ENCODE measurements at places on chromosomes 1 and 21.
A peak's percentile ranks its signal among the peaks of the same experiment; 100 is the strongest.

GRCh38 chr1:47930210-47930840, 66.9 kb downstream of the TRABD2B start:
- DNase-seq: no peak

GRCh38 chr1:32172621-32173245, 6.7 kb upstream of the TXLNA start:
- DNase-seq: peak; percentile 56

DNA sequence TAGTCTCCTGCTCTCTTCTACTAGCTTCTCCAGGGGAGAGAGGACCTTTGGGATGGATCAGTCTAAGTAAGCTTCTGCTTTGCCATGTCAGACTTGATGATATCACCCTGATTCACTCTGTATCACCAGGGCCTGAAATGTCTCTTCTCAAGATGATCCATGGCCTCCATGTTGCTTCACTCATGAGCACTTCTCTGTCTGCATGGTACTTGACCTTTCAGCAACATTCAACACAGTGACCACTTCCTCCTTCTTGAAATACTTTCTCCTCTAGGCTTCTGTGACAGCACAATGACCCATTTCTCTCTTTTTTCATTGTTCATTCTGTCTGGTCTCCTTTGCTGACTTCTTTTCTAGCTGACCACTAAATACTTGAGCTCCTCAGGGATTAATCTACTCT, 35.3 kb upstream of the NGF start:
- DNase-seq: no peak

DNA sequence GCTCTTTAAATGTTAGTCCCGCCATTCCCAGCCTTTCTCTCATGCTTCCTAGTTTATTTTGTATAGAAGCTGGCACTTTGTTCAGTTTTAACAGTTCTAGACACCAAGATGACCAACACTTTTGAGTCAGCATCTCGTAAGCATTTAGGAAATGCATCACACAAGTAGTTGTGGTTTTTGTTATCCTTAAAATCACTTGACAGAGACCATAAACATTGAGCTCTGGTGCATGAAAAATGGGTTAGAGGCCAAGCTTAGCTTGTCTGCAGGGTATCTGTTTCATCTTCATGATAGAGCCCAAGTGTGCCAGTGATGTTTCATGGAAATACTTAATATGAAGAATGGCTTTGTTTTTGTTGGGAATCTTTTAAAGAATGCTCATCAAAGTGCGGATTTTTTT, 159.7 kb downstream of the DISP1 start:
- peak; percentile 28 for DNase-seq

DNA sequence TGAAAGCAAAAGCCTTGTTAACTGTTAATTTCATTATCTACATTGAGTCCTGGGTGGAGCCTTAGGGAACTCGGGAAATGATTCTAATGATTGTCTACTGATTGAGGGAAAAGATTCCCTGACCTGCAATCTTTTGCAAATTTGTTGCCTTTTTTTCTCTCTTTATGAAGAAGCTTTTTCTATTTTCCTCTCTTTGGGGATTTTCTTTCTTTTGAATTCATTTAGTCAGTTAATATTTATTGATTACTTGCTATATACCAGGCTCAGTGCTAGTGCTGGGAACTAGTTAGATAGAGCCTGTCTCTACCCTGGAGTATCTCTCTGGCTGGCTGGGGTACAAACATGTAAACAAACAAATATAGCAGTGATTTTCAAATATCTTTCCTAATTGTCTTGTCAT, 71.2 kb upstream of the CACYBP start:
- DNase-seq: no peak

GRCh38 chr1:235213752-235214151, 52.7 kb upstream of the RBM34 start:
- no peak for DNase-seq

GRCh38 chr1:206068314-206068713, 15.3 kb downstream of the RHEX start:
- DNase-seq: no peak

DNA sequence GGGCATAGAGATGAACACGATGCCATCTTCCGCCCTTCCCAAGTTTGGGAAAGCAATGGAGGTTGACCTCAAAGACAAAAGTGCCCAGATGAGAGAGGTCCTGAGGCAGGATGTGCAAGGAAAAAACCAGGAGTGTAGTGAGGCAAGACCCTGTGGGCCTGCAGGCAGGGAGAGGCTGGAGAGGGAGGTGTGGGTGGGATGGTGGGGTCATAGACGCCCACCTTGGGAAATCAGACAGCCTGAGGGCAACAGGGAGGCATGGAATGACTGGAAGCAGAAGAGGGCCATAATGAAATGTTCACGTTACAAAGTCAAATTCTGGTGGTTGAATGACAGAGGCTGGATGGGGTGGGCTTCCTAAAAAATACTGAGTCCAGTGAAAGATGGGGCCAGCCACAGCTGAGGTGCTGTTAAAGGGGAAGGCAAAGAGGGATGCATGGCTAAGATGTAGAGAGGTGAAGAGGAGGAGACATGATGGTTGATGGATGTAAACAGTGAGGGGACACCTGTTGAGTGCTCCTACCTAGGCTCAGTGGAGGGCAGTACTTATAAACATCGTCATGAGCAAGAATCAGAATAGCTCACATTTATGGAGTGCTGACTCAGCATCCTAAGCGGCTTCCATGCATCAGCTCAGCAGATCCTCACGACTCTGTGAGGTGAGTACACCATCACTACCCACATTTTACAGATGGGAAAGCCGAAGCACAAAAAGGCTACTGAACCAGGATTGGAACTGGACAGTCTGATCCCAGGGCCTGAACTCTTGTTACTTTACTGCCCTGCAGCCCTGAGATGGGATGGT, 42.0 kb downstream of the GRIK3 start:
- DNase-seq: no peak

DNA sequence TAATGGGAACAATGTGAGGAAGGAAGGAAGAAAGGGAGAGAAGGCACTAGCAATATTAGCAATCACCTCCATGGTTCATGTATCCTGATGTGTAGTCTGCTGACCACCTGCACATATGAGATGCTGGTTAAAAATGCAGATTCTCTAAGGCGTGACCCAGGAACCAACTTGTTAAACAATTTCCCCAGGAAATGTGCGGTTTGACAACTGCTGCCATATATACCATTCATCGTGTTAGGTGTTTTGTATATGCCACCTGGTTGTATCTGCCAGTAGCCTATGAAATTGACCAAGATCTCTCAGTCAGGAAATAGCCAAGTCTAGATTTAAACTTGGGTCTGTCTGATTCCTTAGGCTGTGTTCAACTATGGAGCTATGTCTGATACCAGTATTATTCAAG, 4.1 kb downstream of the SEMA4A start:
- no peak for DNase-seq

GRCh38 chr1:64396817-64397216, 73.1 kb upstream of the CACHD1 start:
- DNase-seq: no peak

DNA sequence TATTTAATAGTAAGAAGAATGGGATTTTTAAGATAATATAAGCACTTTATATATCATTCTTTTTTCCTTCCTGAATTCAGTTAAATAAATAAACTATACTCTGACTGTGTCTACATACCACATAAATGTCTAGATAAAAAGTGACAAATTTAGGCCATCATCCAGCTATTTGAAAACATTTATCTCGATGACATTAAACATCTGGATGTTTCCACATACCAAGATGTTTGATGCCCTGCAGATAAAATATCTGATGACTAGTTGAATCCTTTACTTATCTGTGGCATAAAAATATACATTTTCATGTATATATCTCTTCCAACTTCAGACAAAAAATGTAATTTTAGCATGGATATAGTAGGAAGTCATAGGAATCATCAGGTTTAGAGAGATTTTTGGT, 348.3 kb downstream of the DPYD start:
- DNase-seq: no peak

DNA sequence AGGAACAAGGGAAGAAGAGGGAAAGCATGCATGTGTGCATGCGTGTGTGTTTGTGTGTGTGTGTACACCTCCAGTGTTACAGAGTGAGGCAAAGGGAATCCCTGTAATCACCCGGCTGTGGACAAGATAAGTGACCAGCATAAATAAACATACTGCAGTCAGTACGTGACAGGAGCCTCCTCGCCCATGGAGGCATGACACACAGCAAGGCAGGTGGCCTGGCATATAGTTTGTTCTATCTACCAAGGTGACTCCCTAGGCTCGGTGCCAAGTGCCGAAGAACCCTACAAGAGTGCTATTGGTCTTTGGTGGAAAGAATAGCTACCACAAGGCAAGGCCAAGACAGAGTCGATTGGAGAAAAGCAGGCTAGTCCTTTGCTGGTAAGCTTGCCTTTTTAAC, 31.7 kb upstream of the HEATR1 start:
- DNase-seq: no peak

GRCh38 chr1:69967245-69967766, 238.1 kb downstream of the LRRC40 start:
- DNase-seq: no peak

DNA sequence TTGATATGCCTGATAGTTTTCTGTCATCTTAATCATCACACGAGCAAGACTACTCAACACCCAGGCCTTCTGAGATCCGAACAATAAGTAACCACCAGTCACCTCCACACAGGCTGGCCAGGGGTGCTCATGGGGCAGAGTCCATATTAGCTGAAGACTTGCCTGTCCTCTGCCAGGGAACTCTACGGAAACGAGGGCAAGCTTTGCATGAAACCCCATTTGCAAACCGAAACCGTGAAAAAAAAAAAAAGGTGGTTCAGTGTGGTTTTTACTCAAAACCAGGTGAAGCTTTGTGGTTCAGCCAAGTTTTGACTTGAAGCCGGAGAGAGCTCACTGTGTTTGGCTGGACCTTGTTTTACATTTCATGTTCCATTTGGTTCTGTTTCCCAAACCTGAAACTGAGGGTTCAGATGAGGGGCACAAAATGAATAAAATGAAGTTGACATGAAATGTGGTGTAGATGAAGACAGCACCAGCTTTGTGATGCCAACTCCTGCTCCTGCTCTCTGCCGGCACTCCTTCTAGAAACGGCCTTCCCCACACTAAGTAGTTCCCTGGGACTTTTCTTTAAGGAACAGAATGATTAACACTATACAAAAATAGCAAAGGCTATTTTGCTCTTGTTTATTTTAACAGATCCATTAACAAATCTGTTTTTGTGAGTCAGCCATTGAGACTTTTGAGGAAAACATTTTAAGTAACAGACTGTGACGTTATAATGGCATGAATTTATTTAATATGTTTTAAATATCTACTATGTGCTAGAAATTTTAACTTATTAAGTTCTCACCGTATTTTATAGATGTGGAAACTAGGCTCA, 74.7 kb downstream of the RUNX1 start:
- no peak for DNase-seq

DNA sequence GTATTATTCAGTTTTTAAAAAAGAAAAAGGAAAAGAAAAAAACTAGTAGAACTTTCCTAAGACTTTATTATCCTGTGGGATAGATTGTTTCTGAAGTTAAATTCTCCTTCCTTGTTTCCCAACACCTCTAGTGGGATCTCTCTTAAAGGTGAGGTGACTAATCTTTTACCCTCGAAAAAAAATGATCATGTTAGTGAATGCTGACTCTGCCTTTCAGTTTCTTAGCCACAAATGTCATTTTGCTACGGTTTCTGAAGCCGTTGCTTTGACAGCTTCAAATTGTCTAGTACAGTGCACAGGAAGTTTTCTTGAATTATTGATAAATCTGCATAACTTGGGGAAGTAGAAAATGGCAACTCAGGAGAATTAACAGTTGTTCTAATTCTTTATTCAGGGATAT, 13.0 kb upstream of the NEK7 start:
- no peak for DNase-seq

Data from endothelial cell of umbilical vein (primary cell).